Cardiac fibroblast (primary cell): ENCODE measurements at places on chromosomes 3 and 15.
A peak's percentile ranks its signal among the peaks of the same experiment; 100 is the strongest.

DNA sequence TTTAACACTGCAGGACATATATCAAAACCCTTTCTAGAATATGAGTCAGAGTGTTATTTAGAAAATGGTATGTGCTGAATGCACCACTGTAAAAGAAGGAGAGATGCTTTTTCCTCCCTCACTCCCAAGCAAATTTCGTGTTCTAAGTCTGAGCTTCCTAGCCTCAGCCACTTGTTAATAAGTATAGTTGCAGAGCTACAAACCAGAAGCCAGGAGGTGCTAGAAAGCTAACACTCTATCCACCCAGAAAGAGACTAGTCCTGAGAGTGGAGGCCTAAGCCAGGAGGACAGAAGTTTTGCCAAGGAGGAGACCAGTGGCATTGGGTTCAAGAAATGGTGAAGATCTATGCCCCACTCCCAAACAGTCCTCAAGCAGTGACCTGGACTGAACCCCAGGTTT, 40.5 kb upstream of the GYG1 start:
- peak; percentile 31 for DNase-seq

GRCh38 chr15:84552896-84553295, 47.9 kb upstream of the ZSCAN2 start:
- peak; percentile 50 for DNase-seq

- peak; percentile 97 for DNase-seq
Observed at GRCh38 chr3:16064642-16065414, 109.7 kb upstream of the GALNT15 start.

- DNase-seq: no peak
Observed at GRCh38 chr3:121592856-121593702, at the start of gene FBXO40. TSS of gene FBXO40 (plus strand) at chr3:121593379. CDS start at chr3:121620576, 27,197 bp downstream.

DNA sequence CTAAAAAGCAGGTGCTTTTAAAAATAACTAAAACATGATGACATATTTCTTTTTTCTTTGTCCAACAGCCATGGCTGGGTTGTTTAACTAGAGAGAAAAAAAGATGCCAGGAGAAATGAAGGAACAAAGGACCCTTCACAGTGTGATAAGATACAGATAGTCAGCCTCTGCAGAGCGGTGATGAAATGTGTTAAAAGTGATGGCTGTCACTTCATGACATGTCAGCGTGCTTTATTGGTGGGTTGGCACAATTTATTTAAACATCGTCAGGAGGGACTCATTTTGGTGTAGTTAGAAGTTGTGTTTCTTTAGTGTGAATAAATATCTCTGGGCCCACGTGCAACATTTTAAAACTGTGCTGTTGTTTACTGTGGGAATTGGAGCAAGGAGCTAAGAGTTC, 887.4 kb upstream of the CFAP20DC start:
- no peak for DNase-seq

- no peak for DNase-seq
Observed at GRCh38 chr3:73284472-73284871, 223.0 kb downstream of the EBLN2 start.

- DNase-seq: no peak
Observed at GRCh38 chr3:51794206-51794605, 15.2 kb upstream of the IQCF6 start.

- no peak for DNase-seq
Observed at GRCh38 chr3:49711489-49711888, 8.0 kb downstream of the AMIGO3 start.

DNA sequence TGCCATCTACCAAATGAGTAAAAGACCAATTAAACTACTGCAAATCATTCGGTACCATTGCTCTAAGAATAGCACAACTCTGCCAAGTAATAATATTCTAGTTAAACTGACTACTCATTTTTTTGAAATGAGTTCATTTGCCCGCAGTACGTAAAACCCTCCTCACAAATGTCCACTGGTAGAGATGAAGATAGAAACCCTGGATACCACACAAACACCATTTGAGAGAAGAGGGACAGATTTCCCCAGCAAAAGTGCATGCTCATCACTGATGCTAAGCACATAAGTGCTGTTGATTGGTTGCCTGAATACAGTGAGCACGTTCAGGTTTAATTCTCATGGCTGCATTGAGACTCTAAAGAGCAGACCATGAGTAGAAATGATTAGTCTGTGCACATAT, 34.6 kb upstream of the SEMA6D start:
- DNase-seq: no peak

- DNase-seq: peak; percentile 52
Observed at GRCh38 chr3:4889896-4890295, 89.3 kb upstream of the BHLHE40 start.
